GM23338 (cell line): ENCODE measurements at places on chromosomes 1 and 21. TPM values are rescaled to one million over a fixed set of nuclear protein-coding genes. Genes with fewer than 3 reads are reported as not detected.

DNA sequence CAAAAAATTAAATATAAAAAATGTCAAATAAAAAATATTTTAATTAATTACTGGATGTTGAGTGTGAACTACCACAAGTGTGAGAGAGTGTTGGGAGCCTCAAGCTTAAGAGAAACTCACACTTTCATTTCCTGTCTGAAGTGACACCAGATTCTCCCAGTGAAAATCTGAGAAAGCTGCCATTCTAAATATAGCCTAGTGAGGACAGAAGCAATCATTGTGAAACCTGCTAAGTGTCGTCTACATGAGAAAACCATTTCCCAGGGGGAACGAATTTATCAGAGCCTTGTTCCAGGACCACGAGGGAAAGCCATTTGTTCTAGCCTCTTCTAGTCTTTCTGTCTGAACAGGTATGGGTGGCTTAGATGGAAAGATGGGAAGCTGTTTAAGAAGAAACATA lies 329.3 kb upstream of the PRMT6 start:
- DNase-seq, result peak; percentile 6

- DNase-seq, result peak; percentile 75
Measured at GRCh38 chr1:27402349-27402754, 9.9 kb downstream of the GPR3 start.

- peak; percentile 77 for DNase-seq
Measured at GRCh38 chr1:46477153-46477929, 12.3 kb upstream of the DMBX1 start.

DNA sequence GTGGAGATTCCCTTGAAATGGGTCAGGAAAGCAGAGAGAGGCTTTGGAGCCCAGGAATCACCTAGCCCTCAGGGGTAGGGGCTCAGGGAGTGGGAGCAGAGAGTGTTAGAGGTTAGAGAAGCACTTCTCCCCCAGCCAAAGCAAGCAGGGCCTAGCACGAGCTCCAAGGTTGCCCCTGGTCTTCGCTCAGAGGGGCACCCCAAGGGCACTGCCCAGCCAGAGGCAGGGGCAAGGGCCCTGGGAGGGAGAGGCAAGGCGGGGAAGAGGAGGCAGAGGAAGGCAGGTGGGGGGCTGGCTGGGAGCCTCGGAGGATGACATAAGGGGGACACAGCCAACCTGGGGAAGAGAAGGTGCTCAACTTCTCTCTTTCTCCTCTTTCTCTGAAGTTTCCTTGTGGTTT lies 71.9 kb downstream of the CASZ1 start:
- no peak for DNase-seq

GRCh38 chr1:226625326-226625725 lies 76.8 kb downstream of the STUM start:
- no peak for DNase-seq

Gene ACTN2
- 1.8 and 1.9 TPM in 2 replicates for total RNA-seq

- no peak for DNase-seq
Measured at GRCh38 chr1:4616831-4617465, 37.5 kb upstream of the AJAP1 start.

- DNase-seq, result no peak
Measured at GRCh38 chr1:219379691-219380090, 206.0 kb downstream of the LYPLAL1 start.

GRCh38 chr1:163085041-163085903 lies 16.1 kb downstream of the RGS4 start:
- DNase-seq, result no peak

- peak; percentile 79 for DNase-seq
Measured at GRCh38 chr1:119367432-119368124, 1.0 kb upstream of the HAO2 start.

Gene C2CD4D
- total RNA-seq, result 0.35 TPM in 1 of 2 replicates, not detected in the other

- no peak for DNase-seq
Measured at GRCh38 chr21:42495027-42495426, 997 bp downstream of the RSPH1 start.

DNA sequence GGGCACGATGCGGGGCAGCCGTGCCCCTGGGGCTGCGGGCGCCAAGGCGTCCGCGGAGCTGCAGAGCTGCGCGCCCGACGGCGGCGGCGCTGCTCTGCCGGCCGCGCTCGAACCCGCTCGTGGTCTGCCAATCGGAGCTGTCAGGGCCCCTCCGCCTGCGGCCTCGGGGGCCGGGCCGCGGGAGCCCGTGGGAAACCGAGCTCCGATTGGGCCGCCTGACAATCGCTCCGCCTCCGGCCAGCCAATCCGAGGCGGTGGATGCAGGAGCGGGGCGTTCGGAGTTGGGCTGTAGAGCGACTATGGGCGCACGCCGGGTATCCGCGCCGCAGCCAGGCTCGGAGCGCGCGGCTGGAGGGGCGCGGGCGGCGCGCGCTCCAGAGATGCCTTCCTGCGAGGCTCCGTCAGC lies 100.5 kb upstream of the SOD1 start:
- DNase-seq, result peak; percentile 97

Gene AJAP1
- total RNA-seq, result 0.23 TPM in 1 of 2 replicates, not detected in the other

DNA sequence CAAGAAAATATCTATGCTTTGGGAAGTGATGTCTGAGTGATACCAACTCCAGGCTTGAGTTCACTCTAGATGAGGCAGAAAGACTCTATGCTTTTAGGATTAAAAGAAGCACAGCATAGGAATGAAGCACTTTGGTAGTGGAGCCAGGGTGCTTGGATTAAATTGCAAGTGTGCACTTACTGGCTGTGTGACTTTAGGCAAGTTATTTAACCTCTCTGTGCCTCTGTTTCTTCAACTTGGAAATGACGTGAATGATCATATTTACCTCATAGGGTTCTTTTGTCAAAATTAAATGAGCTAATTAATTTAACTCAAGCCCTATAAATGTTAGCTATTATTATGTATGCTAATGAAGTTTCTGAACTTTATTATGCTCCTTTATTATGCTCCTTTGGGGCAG lies 446.1 kb downstream of the TTLL7 start:
- no peak for DNase-seq

Gene MSH4
- 0.24 and 0.97 TPM in 2 replicates for total RNA-seq

Gene GJA4
- total RNA-seq, result 1.7 and 2.2 TPM in 2 replicates

DNA sequence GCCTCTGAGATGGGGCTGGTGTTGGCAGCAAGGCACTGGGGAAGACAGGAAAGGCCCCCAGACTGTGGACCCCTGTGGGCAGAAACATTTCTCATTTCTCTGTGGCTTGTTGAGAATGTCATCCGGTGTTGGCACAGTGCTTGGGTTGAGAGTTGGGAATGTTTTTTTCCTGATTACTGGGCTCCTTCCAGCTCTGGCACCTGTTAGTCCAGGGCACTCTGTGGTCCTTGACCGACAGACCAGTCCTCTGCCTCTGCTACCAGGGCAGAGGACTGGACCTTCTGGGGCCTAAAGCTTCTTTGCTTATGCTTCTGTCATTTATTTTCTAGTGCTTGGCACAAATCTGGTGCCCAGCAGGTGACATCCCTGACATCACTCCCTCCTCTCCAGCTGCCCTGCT lies 4.8 kb upstream of the SPRR5 start:
- DNase-seq, result no peak

Gene RAB4A
- total RNA-seq, result 25.9 and 37.5 TPM in 2 replicates

DNA sequence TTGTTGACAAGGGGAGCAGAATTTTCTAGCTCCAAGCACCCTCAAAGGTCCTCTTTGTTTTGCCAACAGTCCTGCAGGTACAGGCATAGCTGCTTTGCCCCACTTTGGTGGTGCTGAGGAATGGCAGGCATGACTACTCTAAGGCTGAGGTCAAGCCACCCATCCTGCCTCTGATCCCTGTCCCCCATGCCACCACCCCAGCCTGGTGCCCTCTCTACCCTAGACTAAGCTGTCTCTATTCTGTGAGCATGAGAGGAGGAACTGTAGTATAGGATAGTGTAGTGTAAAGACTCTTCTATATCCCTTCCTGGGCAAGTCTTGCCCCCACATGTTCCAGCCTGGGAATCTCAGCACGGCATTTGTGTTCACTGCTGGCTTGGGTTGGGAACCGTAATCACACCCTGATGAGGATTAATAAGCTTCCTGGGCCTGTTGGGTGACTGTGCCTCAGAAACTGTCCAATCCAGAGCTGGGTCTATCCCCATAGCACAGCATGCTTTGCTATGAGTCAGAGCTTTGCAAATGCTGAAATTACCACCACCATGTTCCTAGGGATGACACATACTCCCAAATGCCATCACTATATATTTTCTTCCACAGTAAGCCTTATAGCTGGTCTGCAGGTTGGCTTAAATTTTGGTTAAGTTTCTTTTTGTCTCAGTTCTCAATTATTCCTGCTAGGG lies 105.7 kb upstream of the PPP2R5A start:
- no peak for DNase-seq

DNA sequence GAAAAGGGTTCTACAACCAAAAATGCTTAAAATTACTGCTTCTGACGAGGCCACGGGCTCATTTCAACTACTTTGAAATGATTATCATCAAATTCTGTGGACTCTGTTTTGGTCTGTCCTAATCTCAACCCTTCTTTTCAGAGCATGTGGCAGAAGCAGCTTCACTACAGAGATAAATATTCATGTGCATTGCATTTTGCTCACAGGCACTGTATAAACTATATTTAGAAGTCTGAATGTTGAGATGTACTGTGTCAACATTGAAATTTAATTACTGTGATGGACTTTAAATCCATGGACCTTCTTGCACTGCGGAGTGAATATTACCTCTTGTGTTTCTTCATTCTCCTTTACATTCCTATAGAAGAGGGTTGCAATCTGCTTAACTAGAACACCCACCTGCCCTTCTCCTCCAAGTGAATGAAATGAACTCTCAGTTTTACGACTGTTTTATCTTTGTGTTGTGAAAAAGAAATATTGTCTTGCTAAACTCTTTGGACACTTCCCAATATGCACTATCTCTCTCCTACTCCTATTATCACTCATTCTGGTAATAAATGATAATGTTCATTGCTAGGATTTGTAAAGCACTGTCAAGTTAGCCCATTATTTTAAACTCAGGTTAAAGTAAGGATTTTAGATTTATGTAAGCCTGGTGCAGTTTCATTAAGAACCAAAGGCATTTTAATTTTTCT lies 281.2 kb upstream of the ST6GALNAC5 start:
- no peak for DNase-seq

DNA sequence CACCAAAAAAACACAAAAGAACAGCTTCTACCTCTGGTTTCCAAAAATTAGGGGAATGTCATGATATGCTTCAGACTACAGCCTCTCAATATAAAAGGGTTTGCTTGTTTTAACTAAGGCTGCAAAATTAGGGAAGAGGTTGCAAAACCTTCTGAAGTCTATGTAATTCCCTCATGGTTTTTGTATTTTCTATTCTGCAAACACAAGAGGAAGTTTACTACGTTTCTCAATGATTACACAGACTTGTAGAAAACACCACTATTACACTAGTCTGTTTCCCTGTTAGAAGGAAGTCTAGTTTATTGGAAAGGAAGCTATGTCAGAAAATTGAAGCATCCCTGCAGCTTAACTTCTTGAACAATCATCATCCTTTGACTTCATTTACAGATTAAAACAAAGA lies 229.7 kb upstream of the FMN2 start:
- DNase-seq, result no peak
